ENCODE measurements at places on chromosomes 5 and 9. TPM values are rescaled to one million over a fixed set of nuclear protein-coding genes. Genes with fewer than 3 reads are reported as not detected.

Gene FOXD4L4
- 0.11 TPM for total RNA-seq

Gene REXO4
- total RNA-seq, result 34.3 TPM

Gene CEP120
- 32.5 TPM for total RNA-seq

Gene SLC25A25
- total RNA-seq, result 6.9 TPM

Gene CYLC2
- not detected for total RNA-seq

Gene LCN1
- total RNA-seq, result not detected

Gene C5orf52
- not detected for total RNA-seq

Gene ENTREP1
- total RNA-seq, result not detected

Gene ERAP2
- total RNA-seq, result 57.3 TPM

Gene LCN15
- total RNA-seq, result not detected

Gene ENTPD8
- not detected for total RNA-seq

Gene TICAM2
- total RNA-seq, result 0.87 TPM

Gene GABRA6
- total RNA-seq, result not detected

Gene CXCL14
- total RNA-seq, result not detected

Gene ARHGEF37
- 1.7 TPM for total RNA-seq

Gene TCF7
- total RNA-seq, result 94.8 TPM

Gene GZMA
- total RNA-seq, result 2.4 TPM

Gene TAF11L5
- total RNA-seq, result not detected

Gene LCP2
- 173 TPM for total RNA-seq

Gene ASS1
- total RNA-seq, result 8.6 TPM

Gene IFNB1
- total RNA-seq, result 2.2 TPM

Gene AQP3
- 11.3 TPM for total RNA-seq

Gene BARHL1
- total RNA-seq, result not detected

Measured in activated CD4-positive, alpha-beta T cell treated with anti-CD3 and anti-CD28 coated beads for 36 hours (primary cell).